ENCODE measurements at places on chromosomes 2 and 18.
A peak's percentile ranks its signal among the peaks of the same experiment; 100 is the strongest.

DNA sequence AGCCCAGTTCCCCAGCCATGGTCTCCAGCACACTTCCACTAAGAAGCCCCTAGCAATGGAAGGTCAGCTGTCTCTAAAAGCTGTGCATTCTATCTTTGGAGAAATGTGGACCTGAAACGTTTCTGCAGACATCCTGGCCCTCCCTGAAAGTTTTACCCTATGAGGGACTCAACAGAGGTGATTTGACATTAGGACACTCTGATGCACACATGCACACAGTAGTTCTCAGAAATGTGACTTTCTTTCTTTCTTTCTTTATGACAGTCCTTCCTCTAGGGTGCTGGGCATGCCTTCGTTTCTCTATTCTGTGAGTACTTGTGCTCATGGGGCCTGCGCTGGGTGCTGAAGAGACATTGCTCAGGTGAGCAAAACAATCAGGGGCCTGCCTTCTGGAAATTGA lies 857.3 kb downstream of the RNF144A start:
- no peaks in the 10 kb centered on the region for H3K27me3 ChIP-seq
- no peak overlapping the region for H3K4me3 ChIP-seq
- H3K36me3 ChIP-seq, result no peaks in the 10 kb centered on the region
- H3K27ac ChIP-seq, result no peak overlapping the region
- no peaks in the 10 kb centered on the region for H3K4me1 ChIP-seq

DNA sequence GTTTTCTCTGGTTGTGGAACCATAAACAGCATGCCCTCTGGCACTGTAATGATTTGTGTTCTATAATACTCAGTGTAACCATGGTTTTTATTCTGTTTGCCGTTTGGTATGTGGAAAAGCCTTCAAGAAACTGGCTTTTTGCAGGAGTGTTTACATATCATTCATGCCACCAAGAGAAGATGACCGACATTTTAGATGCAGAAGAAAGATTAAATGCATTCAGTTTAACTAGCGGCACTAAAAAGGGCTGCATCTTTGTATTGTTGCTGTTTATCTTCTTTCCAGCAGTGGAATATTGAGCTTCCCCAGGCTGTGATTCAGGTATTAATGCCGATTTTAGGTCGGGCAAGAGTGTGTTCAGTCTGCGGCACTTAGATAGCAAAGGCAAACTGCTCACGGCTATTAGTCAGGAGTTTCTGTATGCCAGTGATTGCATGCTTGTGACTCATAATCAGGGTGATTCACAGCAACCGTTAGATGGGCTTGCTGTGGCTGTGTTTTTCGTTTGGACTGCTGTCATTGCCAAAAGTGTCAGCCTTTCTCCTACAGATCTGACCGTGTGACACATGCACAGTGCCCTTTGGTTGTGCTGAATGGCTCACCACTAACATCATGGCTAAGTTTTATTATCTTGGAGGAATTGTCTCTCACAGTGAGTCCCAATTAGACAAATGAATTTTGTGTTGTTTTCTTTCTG lies 479.7 kb downstream of the PARD3B start:
- H3K27ac ChIP-seq, result no peak overlapping the region
- peaks cover 2% of the 10 kb centered on the region for H3K4me1 ChIP-seq
- no peak for DNase-seq
- no peaks in the 10 kb centered on the region for H3K27me3 ChIP-seq
- no peak overlapping the region for H3K4me3 ChIP-seq

DNA sequence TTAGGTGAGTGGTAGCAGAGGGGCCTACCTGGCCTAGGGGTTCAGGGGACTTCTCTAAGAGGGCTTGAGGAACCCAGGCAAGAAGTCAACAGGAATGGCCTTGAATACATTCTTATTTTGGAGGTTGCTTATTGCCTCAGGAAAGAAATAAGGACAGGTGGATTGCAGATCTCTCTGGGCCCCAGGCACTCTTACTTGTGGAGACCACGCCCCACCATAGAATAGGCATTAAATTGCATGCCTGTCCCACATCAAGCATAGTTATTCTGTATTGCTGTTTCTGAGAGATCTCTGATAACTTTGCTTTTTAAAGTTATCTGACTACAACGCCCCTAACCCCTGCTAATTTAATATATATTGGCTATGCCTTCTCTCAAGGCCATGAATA lies 68.0 kb upstream of the SP3 start:
- no peak overlapping the region for H3K27ac ChIP-seq
- H3K4me1 ChIP-seq, result peaks cover 8% of the 10 kb centered on the region
- H3K27me3 ChIP-seq, result no peaks in the 10 kb centered on the region
- no peaks in the 10 kb centered on the region for H3K36me3 ChIP-seq
- DNase-seq, result no peak

DNA sequence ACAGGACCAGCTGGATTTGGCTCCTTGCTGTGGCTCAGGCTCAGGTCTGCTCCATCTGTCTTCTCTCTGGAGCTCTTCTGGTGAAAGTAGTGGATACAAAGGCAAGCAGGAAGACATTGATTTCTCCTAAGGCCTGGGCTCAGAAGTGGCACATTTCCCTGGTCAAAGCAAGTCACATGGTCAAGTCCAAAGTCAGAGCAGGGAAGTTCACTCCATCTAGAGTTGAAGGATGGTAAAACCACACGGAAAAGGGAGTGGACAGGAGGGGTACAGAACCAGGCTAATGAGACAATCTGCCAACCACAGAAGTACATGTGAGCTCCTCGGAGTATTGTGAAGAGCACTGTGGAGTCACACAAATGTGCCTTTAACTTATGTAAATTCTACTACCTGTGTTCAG lies 66.1 kb downstream of the MARCO start:
- H3K27ac ChIP-seq, result no peak overlapping the region
- H3K36me3 ChIP-seq, result no peaks in the 10 kb centered on the region
- H3K4me1 ChIP-seq, result no peaks in the 10 kb centered on the region

- H3K27ac ChIP-seq, result no peak overlapping the region
- DNase-seq, result no peak
- peaks cover 32% of the 10 kb centered on the region for H3K27me3 ChIP-seq
- H3K36me3 ChIP-seq, result no peaks in the 10 kb centered on the region
These were observed 36.8 kb upstream of the LCLAT1 start for GRCh38 chr2:30410217-30410616.

GRCh38 chr2:47083886-47084687 lies 71.0 kb downstream of the STPG4 start:
- H3K36me3 ChIP-seq, result no peaks in the 10 kb centered on the region
- no peak overlapping the region for H3K27ac ChIP-seq
- no peak for DNase-seq
- no peaks in the 10 kb centered on the region for H3K27me3 ChIP-seq

GRCh38 chr18:57131101-57131500 lies 15.8 kb upstream of the BOD1L2 start:
- no peak for DNase-seq
- H3K27ac ChIP-seq, result no peak overlapping the region
- no peak overlapping the region for H3K4me3 ChIP-seq
- H3K27me3 ChIP-seq, result peaks cover 19% of the 10 kb centered on the region
- H3K4me1 ChIP-seq, result peaks cover 2% of the 10 kb centered on the region

DNA sequence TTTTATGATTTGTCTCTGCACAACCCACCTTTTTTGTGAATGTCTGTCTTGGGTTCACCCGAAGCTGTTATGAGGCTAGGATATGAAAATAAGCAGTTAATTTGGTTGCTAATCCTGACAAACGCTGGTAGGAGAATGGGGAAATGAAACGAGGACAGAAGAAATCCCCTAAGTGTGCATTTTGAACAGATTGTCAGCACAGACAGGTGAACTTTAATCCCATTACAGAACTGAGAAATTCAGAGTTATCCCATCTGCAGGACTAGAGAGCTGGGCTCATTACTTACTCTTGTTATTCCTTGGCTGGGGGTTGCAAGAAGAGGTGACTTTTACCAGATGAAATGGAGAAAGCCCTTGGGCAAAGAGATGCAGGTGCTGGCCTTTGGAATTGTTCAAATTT lies 123.3 kb upstream of the NYAP2 start:
- no peaks in the 10 kb centered on the region for H3K36me3 ChIP-seq
- no peak overlapping the region for H3K27ac ChIP-seq
- DNase-seq, result no peak
- no peaks in the 10 kb centered on the region for H3K27me3 ChIP-seq

DNA sequence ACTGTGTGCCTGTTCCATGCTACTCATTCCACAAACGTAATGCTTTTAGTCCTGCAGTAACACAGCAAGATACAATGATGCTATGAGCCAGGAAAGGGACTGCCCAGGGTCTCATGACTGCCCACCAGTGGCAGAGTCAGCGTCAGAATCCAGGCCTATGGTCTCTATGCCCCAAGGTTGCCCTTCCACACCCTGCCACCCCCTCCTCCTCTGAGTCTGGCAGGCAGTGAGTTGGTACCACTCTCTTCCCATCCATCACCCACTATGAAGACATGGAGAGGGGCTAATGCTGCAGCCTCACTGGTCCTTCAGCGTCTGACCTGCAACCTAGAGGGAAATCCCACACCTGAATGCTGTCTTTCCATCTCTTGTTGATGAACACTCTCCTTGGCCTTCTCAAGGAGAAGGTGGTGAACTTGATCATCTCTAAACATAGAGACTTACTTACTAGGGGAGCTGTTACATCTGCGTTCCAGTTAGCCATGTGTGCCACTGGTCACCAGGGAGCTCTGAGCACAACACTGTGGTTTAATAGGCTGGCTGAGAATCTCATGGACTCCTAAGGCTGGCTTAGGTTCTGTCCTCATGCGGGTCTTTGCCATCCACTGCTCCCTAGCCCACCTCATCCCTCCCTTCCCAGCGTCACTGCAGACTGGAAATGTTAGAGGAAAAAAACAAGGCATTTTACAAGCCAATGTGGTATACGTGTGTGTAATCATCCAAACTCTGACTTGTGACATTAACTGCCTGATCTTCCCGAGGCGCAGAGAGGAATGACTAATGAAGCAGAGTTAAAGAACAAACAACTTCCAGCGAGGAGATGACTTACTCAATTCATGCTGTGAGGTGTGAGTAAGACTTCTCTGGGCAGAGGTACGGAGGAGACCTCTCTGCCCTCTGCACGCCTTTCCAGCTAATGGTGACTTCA lies 28.8 kb downstream of the STEAP3 start:
- no peaks in the 10 kb centered on the region for H3K27me3 ChIP-seq
- no peak for DNase-seq
- H3K4me3 ChIP-seq, result no peak overlapping the region
- H3K27ac ChIP-seq, result no peak overlapping the region
- H3K36me3 ChIP-seq, result no peaks in the 10 kb centered on the region

GRCh38 chr2:24970483-24971285 lies 1.1 kb downstream of the DNAJC27 start:
- no peaks in the 10 kb centered on the region for H3K27me3 ChIP-seq
- no peak overlapping the region for H3K27ac ChIP-seq
- no peak for DNase-seq
- peak overlapping the region; percentile 84 for H3K4me3 ChIP-seq
- H3K4me1 ChIP-seq, result no peaks in the 10 kb centered on the region
